ENCODE measurements at places on chromosomes 16 and 17.

GRCh38 chr16:65621640-65622039 lies 499.8 kb upstream of the CDH11 start:
- DNase-seq: no peak

- DNase-seq: no peak
These were observed 75.9 kb downstream of the CDH11 start for GRCh38 chr16:65045961-65046360.

GRCh38 chr17:794876-795275 lies 12.7 kb downstream of the MRM3 start:
- no peak for DNase-seq

DNA sequence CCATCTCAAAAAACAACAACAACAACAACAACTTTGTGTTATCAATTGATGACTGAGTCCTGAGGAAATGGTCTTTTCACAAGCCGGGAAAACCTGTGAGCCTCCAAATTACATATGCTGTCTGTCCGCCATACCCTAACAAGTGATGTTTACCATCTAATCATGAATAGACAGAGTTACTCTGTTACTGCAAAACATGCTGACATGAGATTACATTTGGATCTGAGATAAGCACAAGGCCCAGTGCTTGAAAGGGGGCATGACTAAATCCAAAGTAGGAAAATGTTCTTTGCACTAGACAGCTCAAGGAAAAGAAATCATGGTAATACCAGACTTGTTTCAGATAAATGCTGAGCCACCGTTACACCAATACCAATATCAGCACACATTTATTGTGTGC lies 8.6 kb upstream of the ATXN1L start:
- DNase-seq: no peak

DNA sequence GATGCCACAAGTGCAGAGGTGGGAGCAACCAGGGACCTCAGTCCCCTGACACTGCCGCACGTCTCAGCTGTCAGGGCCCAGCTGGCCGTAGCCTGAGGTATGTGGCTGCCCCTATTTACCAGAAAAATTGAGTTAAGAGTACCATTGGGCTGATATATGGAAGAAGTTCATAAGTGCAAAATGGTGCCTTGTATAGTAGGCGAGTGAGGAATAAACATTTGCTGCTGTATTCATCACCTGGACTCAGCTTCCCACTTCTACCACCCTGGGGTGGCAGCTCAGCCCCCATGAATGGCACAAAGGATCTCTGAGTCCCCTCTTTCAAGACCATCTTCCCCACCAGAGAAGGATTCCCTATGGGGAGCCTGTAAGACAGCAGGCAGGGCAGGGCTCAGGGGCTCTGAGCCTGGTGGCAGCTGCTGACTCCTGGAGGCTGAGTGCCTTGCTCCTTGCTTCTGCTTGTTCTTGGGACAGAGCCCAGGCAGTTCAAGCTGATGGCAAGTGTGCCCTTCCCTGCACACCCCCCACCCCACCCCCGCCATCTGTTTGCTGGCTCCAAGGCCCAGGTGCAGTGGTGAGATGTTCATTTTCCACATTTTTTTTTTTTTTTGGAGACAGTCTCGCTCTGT lies 29.0 kb downstream of the TRPV2 start:
- DNase-seq: no peak

- no peak for DNase-seq
These were observed 16.6 kb upstream of the DLX4 start for GRCh38 chr17:49952209-49952911.

GRCh38 chr17:31327534-31328159 lies 6.2 kb upstream of the EVI2A start:
- no peak for DNase-seq

DNA sequence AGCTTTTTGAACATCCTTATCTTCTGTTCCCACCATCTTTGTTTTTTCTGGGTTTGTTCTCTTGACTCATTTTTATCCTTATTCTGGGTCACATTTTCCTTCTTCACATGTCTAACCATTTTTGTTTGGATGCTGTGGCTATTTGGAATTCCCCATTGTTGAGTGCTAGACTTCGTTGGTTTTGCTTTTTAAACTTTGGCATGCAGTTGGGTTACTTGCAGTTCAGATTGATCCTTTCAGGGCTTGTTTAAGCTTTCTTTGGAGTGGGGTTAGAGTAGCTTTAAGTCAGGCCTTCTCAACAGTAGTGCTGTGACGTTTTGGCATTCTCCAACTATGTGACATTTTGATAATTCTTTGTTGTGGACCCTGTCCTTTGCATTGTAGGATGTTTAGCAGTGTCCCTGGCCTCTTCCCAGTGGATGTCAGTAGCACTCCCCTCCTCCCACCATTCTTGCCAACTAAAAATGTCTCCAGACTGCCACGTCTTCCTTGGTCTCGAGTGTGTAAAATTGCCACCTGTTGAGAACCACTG lies 21.1 kb downstream of the PRMT7 start:
- no peak for DNase-seq

GRCh38 chr17:797236-797840 lies 15.2 kb downstream of the MRM3 start:
- no peak for DNase-seq

DNA sequence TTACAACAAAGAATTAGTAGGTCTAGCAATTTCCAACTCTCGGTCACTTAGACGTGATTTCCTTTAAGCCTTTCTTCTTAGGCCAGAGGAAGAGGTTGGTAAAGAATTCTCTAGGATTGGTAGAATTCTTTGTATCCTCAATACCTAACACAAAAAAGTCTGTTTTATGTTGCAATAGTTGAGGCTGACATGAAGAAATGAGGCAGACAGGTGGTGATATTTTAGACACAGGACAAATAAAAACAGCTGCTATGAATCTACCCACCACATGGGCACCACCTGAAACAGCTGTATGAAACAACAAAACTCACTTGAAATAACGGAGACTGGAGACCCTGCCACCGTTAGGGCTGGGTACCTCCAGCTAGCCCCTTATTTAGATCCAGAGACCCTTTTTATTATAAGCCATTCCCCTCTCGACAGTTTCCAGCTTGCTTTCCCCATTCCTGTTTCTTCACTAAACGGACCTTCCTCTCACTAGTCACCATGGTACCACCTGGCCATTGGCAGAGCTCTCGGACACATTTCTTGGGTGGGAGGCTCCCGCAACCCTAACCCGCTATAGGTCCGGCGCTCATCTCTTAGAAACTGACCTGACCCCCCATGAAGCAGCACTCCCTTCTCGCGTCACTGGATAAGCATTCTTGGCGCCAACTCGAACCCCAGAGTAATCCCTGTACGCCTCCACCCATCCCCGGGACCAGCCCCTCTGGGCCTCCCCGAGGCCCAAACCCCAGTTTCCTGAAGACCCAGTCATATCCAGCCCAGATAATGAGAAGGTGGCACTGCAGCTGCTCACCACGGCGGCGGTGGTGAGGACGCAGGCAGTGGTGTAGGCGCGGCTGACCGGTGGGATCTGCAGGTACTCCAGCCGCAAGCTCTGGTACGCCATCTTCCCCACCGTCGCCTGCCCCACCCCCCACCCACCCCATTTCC lies at the start of gene DERL2:
Gene DERL2, minus strand, starts transcription at position 909 of the 936 bp plus-strand sequence. Its CDS starts 17 bp downstream, at position 892.
- DNase-seq: no peak

- DNase-seq: peak; percentile 78
These were observed 417.1 kb downstream of the TMEM114 start for GRCh38 chr16:8173111-8173644.

GRCh38 chr16:10846213-10846998 lies 27.8 kb upstream of the TVP23A start:
- DNase-seq: no peak

GRCh38 chr17:60685437-60685836 lies 7.8 kb downstream of the BCAS3 start:
- DNase-seq: no peak

DNA sequence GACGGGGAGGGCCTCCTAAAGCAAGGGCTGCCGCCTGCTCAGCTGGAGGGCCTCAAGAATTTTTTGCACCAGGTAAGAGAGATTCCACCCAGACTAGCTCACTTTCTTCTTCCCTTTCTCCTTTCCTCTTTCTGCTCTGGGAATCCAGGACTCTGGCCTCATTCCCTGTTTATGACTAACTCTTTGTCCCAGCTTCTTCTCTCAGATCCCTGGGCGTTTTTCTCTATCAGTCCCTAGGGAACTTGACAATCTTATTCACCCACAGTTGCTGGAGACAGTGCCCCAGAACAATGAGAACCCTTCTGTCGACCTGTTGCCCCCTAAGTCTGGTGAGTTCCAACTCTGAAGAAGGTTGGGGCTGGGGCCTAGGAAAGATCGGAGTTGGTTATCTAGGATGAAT lies 15.6 kb downstream of the CNTROB start:
- DNase-seq: no peak

DNA sequence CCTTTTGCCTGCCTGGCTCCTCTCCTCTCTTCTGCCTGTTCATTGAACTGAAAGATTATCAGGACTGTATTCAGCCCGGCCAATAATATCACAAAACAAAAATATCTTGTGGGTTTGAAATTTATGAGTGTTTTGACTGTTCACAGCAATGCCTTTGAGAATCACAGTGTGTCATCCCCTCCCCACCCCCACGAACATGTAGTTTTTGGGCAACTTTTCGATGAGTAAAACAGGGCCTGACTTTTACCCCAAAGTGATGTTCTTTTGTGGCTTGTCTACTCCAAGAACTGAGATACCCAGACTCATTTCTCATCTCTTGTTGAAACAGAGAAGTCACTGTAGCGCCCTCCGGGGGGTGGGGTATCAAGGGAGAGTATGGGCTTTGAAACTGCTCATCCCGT lies 675.7 kb downstream of the WWOX start:
- no peak for DNase-seq

DNA sequence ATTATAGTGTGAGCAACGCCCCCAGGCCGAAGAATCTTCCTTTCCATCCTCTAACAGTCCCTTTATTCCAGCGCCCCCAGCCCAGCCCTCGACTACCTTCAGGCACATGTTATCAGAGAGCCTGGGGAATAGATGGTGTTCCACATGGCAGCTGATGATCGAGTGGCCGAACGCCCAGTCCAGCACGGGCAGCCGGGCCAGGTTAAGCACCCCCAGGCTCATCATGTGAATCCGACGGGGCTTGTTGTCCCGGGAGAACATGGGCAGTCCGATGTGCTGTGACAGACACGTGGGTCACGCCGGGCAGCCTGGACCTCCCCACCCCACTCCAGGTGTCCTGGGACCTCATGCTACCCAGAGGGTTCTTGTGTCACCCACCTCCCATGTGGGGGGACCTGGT lies 6.5 kb upstream of the FDXR start:
- DNase-seq: no peak

- no peak for DNase-seq
These were observed 105.8 kb upstream of the ADAMTS18 start for GRCh38 chr16:77540646-77541045.

- DNase-seq: no peak
These were observed 29.7 kb upstream of the ITGA3 start for GRCh38 chr17:50026046-50026675.

- no peak for DNase-seq
These were observed 1.3 kb upstream of the CUEDC1 start for GRCh38 chr17:57956291-57957119.

DNA sequence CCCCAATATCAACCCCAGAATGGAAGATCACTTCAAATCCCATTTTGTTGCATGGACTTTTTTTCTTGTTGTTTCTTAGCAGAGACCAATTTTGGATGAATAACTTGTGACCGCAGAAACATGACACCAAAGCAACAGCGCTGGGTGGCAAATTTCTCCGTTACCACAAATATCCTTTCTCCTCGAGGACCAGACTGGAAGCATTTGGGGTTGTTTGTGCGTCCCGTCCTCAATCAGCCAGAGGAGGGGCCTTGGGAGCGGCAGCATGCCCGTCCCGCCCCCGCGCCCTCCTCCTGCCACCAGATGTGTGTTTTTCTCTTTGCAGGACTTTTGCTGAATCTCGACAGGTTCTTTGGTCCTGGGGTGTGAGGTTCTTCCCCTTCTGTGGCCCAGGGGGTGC lies 282.5 kb upstream of the FOXF1 start:
- no peak for DNase-seq

DNA sequence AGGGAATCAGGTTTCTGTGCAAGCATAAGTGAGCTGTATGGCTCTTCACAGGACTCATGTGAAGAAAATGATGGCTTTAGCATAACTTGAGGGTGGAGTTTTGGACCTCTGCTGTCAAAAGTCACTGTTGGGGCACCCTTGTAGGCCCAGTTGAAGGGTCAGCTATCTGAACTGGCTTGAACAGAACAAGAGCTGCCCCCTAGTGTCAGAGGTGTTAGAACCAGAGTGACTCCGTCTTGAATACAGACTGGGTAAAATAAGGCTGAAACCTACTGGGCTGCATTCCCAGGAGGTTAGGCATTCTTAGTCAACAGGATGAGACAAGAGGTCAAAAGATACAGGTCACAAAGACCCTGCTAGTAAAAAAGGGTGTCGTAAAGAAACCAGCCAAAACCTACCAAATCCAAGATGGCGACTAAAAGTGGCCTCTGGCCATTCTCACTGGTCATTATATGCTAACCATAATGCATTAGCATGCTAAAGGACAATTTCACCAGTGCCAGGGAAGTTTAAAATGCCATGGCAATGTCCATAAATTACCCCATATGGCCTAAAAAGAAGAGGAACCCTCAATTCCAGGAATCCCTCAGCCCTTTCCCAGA lies 484.0 kb upstream of the ERCC4 start:
- DNase-seq: peak; percentile 61

- DNase-seq: no peak
These were observed 676.6 kb downstream of the CDH11 start for GRCh38 chr16:64445245-64445644.

- DNase-seq: no peak
These were observed 18.2 kb downstream of the GNGT2 start for GRCh38 chr17:49191917-49192741.

DNA sequence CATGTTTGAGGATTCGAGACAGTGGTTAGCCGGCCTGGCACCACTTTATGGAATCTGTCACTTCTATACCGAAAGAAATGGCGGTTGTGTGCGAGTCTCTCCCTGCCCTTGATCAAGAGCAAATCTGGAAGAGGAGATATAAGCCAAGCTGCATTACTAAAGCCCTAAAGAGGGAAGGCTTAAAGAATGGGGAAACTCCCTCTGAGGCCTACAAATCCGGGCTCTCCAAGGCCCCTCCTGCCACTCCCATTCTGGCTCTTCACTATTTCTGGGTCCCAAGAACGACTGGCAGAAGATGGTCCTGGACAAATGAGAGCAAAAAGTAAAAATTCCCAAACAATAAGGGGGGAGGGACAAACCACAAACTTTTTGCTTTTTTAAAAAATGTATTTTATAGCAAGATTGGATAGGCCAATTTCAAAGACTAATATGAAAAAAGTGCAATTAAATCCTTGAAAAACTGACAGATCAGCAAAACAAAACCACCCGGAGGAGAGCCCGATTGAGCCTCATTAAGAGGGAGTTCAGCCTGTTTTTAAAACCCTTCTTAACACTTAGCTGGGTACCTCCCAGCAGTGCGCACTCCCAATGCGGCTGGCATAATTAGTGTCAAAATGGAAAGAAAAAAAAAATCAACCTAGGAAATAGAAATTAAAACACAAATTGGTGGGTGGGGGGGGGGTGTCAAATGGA lies 193.5 kb downstream of the ZFHX3 start:
- DNase-seq: no peak

- no peak for DNase-seq
These were observed 158.6 kb downstream of the AXIN2 start for GRCh38 chr17:65402513-65403496.

DNA sequence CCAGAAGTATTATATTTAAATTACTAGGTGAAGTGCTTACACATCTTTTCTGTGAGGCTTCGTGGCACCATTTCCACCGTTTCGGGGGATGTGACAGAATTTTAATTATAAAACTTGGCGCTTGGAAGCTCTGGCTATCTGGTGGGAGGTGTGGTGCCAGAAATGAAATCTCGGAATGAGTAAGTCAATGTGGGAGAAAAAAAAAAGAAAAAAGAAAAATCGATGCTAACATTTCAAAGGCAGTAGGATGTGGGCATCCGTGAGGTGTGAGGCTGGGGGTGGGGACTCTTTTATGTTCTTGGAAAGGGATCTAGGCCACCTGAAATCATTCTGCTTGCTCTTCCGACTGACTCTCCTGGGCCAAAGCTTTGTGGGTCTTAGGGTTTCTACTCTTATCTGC lies 21.9 kb downstream of the CPPED1 start:
- no peak for DNase-seq
